Brain (organoid and tissue), 16 donors: ENCODE measurements at places on chromosomes 11 and 22. TPM values are rescaled to one million over a fixed set of nuclear protein-coding genes. Genes with fewer than 3 reads are reported as not detected.

BBS1 gene
- polyA plus RNA-seq: 53.7 TPM

BLID gene
- not detected for polyA plus RNA-seq

TRIM21 gene
- 2.2 TPM for polyA plus RNA-seq

ENTHD1 gene
- not detected for polyA plus RNA-seq

APOA4 gene
- polyA plus RNA-seq: not detected

RCOR2 gene
- 23.5 TPM for polyA plus RNA-seq

MUC5AC gene
- not detected for polyA plus RNA-seq

SHISA8 gene
- polyA plus RNA-seq: 4.1 TPM

BRSK2 gene
- 43.6 TPM for polyA plus RNA-seq

UBQLN3 gene
- polyA plus RNA-seq: not detected

OR51E2 gene
- polyA plus RNA-seq: 0.12 TPM
